ENCODE measurements at places on chromosomes 6 and 20.

DNA sequence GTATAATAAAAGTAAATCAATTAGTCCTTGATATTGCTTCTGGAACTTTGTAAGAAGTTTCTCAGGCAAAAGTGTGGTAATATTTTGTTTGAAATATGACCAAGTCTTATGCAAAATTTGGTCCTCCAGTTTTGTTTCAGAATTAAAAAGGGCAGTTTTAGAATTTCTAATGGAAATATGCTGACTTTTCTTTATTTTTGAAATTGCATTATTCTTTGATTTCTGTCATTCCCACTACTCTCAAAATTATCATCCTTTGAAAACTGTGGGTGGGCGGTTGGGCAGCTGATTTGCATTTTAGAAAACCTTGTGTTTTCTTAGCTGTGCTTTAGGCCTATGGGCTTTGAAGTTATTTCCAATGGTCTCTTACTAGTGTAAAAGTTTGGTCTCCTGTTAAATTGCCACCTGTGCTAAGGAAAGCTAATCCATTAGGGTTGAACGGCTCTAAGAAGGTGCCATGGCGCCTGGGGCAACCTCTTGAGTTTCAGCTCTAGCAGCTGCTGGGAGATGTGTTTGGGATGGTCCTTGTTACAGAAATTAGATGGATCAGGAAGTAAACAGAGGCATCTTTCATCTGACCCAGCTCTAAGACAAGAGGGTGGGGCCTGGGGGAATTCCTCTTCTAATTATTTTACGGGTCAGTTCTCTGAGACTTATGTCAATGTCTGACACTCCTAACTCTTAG lies 880.8 kb upstream of the SLC35B3 start:
- no peak for DNase-seq

DNA sequence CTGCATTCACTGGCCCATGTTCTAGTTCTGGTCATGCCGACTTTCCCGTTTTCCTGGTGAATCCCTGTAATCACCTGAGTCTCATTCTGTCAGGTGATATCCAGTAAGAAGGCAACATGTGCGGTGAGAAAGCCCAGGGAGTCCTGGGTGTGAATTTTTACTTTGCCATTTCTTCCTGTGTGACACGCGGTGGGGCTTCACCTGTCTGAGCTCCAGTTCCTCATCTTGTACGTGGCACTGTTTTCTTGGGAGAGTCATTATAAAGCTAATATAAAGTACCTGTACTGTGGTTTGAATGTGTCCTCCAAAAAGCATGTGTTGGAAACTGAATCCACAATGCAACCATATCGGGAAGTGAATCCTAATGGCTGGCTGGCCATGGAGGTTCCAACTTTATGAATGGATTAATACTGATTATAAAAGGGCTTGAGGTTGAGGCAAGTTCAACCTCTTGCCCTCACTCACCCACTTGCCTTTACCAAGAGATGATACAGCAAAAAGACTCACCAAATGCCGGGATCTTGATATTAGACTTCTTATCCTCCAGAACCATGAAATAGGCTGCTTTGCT lies 5.1 kb downstream of the HLA-E start:
- DNase-seq, result no peak

GRCh38 chr20:61516346-61517208 lies 264.5 kb downstream of the CDH4 start:
- no peak for DNase-seq

DNA sequence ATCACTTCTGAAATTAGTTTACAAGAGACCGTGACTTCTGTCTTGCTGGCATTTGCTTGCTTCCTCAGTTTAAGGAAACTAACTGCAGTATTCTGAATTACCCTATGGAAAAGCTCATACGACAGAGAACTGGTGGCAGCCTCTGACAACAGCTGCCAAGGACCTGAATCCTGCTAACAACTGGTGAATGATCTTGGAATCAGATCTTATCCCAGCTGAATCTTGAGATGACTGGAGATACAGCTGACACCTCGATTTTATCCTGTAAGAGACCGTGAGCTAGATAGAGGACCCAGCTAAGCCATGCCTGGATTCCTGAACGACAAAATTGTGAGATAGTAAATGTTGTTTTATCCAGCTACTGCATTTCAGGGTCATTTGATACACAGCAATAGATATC lies 202.3 kb downstream of the OGFRL1 start:
- DNase-seq, result no peak

- DNase-seq, result no peak
These were observed 135.5 kb downstream of the CDKAL1 start for GRCh38 chr6:20669571-20670314.

- no peak for DNase-seq
These were observed at the start of gene NFYA for GRCh38 chr6:41072836-41073202. NFYA (plus strand) TSS chr6:41072974; CDS start chr6:41079090, 6,116 bp downstream.

DNA sequence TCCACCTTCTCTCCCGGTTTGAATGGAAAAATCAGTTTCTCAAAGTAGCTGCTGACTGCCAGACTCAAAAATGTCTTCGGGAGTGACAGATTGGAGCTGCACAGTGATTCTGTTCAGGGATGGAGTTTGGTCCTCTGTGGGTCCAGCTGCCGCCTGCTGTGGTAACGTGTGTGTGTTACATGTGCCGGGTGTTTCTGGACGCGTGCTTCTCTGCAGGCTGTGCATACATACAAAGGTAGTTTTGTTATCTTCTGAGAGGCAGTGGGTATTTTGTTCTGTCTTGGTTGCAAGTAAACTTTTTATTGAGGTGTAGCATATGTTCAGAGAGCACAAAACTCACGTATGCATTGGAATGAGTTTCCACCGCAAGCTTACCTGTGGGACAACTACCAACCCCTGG lies 41.3 kb upstream of the NAA20 start:
- peak; percentile 29 for DNase-seq

- DNase-seq, result peak; percentile 61
These were observed 18.0 kb upstream of the DEFB129 start for GRCh38 chr20:208942-209566.

DNA sequence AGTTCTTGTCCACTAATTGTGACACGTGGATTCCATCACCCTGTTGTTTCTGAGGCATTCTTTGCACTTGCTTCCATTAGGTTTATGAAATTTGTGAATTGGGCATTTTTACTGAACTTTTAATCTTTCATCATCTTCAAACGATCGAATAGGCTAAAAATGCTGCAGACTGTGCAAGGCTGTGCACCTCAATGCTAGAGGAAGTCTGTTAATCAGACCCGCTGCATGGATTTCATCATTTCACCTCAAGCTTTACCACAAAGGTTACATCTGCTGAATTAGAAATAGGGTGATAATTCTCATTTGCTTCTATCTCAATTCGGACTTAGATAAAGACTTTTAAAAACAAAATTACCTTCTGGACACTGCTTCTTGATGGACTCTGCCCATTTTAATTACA lies 27.8 kb upstream of the F13A1 start:
- no peak for DNase-seq

GRCh38 chr6:6881438-6882225 lies 226.1 kb upstream of the RREB1 start:
- DNase-seq, result no peak

- DNase-seq, result no peak
These were observed 53.4 kb downstream of the EPM2A start for GRCh38 chr6:145681965-145682364.

GRCh38 chr6:122678841-122679240 lies 68.6 kb downstream of the PKIB start:
- no peak for DNase-seq

DNA sequence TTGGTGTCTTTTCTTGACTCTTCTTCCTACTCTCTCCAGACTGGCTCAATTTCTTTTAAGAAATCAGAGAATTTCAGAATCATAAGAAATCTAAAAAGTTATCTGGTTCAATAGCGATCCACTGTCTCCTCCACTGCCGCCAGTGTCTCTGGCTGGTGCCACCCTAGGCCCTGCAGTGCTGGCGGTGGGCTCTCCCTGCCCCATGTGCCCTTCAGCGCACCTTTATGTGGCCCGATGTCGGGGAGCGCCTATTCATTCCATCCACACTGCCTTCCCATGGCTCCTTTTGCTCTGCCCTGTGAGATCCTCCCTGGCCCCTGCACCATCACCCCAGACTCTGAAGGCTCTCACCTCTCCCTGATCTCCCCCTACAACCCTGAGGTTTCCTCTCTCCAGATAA lies 62.8 kb downstream of the TBXT start:
- DNase-seq, result no peak

GRCh38 chr20:38751360-38751976 lies 3.2 kb downstream of the ACTR5 start:
- no peak for DNase-seq

- DNase-seq, result no peak
These were observed 24.5 kb upstream of the SMOC2 start for GRCh38 chr6:168416531-168416930.

GRCh38 chr20:53960579-53961272 lies 109.7 kb downstream of the BCAS1 start:
- DNase-seq, result no peak

DNA sequence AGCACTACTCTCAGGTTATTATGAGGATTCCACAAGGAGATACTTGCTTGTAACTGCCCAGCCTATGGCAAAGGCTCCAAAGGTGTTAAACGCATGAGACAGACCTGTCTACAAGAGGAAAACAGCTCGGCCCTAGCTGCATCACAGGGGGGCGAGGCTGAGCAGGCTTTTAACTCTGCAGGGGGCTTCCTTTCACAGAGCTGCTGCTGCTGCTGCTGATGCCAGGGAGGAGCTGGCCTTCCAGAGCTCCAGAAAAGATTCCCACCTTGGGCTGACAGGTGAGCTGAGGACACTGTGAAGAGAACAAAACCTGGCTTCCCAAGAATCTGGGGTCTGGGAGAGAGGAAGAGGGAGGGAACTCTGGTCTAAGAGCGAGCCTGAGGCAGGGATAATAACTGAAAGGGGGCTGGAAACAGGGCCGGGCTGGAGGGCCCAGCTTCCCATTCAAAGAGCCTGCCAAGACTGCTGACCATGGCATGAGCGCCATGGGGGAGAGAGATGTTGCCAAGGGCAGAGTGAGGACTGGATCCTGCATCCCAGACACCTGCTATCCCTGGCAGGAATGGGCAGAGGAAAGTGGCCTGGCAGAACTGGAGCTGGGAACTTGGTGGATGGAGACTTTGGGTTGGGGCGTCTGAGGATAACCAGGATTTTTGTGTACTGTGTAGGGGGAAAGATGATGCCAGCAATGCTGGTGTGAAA lies 211.1 kb upstream of the LRFN2 start:
- no peak for DNase-seq

DNA sequence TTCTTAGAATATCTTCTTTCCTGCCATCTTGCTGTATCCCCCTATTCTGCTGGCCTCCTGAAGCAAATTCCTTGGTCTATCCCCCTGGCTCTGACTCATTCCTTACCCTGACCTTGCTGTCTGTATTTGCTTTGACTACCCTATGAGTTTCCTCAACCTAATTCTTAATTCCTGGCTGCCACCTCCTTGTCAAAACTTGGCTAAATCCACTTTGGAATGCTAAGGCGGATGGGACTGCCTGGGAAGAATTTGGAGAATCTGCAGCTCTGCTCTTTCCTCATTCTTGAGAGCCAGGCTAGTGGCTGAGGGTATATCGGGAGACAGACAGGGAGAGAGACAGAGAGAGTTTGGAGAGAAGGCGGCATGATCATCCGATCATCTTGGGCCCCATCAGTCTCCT lies 24.4 kb downstream of the CAP2 start:
- peak; percentile 23 for DNase-seq

- DNase-seq, result no peak
These were observed 50.1 kb downstream of the SDHAF4 start for GRCh38 chr6:70616728-70617260.

DNA sequence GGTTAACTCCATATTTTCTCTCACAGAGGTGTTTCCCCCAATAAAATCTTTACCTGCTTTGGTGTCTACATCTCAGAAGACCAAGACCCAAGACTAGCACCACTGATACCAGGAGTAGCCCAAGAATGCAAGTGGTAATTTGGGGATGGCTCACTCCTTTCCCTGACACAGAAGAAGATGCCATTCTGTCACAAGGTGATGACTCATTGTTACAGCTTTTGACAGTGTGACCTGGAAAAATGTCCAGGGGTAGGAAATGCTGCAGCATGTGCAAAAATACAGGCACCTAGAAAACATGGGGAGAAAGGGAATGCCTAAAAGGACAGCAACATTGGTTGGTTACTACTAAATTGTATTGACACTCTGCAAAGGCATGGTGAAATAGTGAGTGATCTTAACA lies 254.0 kb upstream of the GJE1 start:
- no peak for DNase-seq

GRCh38 chr6:50978380-50979170 lies 159.9 kb downstream of the TFAP2B start:
- no peak for DNase-seq

DNA sequence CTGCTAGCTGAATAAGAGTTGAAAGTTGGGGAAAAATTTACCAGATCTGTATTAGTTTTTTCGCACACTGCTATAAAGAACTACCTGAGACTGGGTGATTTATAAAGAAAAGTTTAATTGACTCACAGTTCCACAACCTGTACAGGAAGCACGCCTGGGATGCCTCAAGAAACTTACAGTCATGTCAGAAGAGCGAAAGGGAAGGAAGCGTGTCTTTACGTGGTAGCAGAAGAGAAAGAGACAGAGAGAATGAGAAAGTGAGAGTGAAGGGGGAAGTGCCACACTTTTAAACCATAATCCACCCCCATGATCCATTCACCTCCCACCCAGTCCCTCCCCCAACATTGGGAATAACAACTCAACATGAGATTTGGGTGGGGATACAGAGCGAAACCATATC lies 79.6 kb downstream of the KHDC1L start:
- no peak for DNase-seq

- DNase-seq, result no peak
These were observed 4.3 kb downstream of the DDRGK1 start for GRCh38 chr20:3199976-3200755.

GRCh38 chr6:88449770-88450169 lies 283.6 kb upstream of the CNR1 start:
- DNase-seq, result no peak

- no peak for DNase-seq
These were observed 31.2 kb downstream of the SNAI1 start for GRCh38 chr20:50013976-50014375.

- DNase-seq, result no peak
These were observed 73.5 kb upstream of the CARMIL1 start for GRCh38 chr6:25205629-25206028.

GRCh38 chr6:120945905-120946594 lies 388.2 kb downstream of the TBC1D32 start:
- no peak for DNase-seq

DNA sequence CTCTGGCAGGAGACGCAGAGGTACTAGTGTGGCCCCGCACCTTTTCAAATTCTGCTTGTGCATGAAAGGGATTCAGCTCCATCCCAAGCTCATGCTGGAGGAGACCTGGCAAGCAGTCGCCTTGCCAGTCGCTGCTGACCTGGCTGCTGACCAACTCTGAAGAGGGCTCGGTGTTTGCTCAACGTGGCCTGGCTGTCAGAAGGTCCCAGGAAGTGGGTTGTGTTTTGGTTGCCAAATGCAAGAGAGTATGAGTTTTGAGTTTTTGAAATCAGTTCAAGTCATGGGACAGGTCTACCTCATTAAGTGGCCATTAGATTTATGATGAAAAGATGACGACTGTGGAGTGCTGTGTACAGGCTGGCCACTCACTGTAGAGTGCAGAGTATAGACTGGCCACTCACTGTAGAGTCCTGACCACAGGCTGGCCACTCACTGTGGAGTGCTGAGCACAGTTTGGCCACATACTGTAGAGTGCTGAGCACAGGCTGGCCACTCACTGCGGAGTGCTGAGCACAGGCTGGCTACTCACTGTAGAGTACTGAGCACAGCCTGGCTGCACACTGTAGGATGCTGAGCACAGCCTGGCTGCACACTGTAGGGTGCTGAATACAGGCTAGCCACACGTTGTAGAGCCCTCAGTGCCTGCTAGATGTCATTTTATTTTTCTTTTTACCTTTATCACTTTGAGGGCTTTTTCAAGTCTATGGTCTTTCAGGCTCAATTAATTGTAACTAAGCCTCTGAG lies 193.9 kb downstream of the ZNF217 start:
- DNase-seq, result peak; percentile 16

Measured in H4 (cell line).